ENCODE measurements at places on chromosomes 2 and 18.

DNA sequence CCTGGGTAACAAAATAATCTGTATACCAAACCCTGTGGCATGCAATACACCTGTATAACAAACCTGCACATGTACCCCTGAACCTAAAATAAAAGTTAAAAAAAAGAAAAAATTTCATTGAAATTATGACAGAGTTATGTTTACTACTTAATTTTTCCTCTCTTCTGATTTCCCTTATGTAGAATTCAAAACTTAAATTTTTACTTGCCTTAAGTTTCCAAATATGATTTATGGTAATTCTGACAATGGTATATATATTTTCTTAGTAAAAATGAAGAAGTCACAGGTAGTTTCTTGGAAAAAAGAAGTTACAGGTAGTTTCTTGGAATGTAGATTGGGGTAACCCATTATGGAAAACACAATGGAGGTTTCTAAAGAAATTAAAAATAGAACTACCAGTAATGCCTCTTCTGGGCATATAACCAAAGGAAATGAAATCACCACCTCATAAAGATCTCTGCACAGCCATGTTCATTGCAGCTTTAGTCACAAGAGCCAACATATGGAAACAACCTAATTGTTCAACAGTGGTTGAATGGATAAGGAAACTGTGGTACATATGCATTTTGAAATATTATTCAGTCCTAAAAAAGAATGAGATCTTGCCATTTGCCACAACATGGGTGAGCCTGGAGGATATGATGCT lies 164.9 kb downstream of the BABAM2 start:
- no peak for DNase-seq

GRCh38 chr2:222688917-222689316 lies 17.5 kb downstream of the MOGAT1 start:
- DNase-seq = no peak

DNA sequence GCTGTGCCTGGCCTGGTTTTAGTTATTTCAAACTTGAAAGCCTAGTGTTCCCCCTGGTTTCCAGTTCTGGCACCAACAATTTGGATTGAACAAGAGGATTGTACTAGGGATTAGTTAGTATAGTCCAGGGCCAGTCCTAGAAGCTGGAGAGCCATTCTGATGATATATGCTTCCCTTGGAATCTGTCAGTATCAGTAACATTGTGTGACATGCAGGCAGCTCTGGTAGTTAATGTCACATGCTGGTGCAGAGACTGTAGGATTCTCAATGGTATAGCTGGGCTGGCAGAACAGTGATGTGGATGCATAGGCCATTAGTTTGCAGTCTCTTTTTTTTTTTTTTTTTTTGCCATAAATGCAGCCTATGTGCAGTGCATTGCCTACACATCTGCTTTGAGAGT lies 3.6 kb downstream of the MGAT5 start:
- no peak for DNase-seq

DNA sequence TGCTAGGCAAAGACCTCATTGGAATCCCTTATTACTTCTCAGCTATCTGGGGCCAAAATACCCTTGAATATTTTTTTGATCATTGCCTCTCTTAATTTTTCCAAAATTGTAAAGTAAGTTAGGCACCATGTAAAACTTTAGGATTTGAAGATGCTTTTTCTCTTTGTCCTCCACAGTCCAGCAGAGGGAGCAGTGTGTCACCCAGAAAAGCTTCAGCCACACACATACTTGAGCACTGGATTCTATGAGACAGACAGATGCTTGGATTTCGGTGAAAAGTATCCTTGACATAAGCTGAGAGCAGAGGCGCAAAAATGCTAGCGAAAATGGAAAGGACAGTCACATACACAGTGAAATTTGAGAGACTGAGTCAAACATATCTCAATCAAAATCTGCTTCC lies 74.7 kb upstream of the KCNJ3 start:
- no peak for DNase-seq

DNA sequence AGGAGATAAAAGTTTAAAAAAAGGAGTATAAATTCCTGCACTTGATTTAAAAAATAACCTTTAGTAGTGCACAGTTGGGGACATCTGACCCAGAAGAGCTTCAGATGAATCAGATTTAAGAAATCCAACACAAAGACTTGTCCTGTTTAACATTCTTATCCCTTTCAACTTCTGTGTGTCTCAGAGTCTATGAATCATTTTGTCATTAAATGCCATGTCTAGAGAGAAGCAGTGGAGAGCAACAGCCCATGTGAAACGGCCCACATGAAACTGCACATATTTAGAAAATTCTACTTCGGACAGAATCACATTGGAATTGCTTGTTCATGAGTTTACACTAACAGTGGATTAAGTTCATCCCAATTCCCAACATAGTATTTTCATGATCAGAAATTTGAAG lies 278.6 kb downstream of the SLC8A1 start:
- no peak for DNase-seq
